Hematopoietic multipotent progenitor cell treated with erythropoietin and hydrocortisone succinate and interleukin-3 and kit ligand, for 6 days (in vitro differentiated cells): ENCODE measurements at places on chromosomes 16 and 17.

- DNase-seq: no peak
Measured at GRCh38 chr16:14955546-14956231, 18.4 kb downstream of the NPIPA1 start.

DNA sequence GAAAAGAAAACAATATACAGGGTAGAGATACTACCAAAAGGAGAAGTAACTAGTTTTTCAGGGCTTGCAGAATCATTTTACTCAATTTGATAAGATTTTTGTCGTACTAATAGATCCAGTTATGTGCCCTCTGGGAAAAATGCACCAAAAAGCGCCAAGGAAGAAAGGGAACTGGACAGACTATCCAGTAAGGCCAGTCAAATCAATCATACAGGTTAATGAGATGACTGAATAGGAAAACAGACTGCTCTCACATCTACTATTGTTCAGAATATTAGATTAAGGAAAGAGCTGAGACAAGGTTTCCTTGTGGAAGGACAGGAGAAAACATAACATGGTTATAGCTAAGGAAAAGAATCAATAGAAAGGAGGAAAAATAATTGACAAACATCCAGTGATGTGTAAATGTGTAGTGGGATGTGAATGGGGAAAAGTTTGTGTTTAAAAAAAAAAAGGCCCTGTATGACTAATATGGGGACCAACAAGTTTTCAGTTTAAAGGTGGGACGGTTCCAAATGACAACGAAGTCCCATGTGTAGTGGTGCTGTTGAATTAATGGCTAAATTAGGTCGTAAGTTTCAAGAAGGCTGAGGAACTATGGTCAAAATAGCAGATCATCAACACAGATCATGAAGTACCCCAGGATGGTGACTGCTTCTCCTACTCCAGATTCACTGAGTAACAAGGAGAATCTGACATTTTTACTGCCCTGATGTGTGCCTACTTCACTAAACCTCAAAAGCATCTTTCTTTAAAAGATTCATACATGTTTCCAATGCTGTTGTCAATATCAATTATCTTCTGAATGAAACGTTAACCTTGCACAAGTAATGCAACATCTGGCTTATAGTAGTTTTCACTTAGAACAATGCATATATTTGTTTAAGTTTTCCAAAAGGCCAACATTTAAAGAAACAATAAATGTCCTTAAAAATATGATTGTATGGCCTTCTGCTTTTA is 40.7 kb downstream of the BRIP1 start:
- DNase-seq: no peak

- no peak for DNase-seq
Measured at GRCh38 chr16:1044460-1045309, 27.9 kb upstream of the SSTR5 start.

DNA sequence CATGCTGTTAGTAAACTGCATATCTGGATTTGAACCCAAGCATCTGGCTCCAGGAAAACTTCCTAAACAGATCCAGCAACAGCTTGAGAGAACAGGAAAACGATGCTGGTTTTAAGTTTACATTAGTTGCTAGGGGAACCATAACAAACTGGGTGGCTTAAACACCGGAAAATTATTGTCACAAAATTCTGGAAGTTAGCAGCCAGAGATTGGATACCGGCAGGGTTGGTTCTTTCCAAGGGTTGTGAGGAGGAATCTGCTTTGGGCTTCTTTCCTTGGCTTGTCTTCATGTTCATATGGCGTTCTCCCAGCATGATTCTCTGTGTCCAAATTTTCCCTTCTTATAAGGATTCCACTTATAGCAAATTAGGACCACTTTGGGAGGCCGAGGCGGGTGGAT is 276.9 kb upstream of the TOM1L1 start:
- DNase-seq: no peak

DNA sequence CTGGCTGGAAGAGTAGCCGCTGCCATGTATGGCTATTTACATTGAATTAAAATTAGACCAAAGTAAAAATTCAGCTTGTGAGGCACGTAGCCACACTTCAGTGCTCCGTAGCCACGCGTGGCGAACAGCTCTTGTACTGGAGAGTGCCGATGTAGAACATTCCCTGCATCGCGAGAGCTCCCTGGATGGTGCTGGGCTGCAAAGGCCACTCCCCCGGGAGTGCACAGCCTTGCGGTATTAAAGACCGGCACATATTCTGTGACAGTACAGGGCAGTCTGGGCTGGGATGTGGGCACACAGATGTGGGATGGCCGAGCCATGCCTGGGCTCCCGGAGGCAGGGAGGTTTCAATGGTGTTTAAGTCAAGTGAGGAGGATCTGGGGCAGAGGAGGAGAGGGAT is 102.2 kb downstream of the CMIP start:
- DNase-seq: no peak

- DNase-seq: no peak
Measured at GRCh38 chr17:65604070-65604469, 42.6 kb upstream of the AXIN2 start.

- peak; percentile 87 for DNase-seq
Measured at GRCh38 chr17:50626037-50626574, 8.6 kb upstream of the ABCC3 start.

GRCh38 chr16:4544473-4544872 is 5.9 kb upstream of the CDIP1 start:
- no peak for DNase-seq

DNA sequence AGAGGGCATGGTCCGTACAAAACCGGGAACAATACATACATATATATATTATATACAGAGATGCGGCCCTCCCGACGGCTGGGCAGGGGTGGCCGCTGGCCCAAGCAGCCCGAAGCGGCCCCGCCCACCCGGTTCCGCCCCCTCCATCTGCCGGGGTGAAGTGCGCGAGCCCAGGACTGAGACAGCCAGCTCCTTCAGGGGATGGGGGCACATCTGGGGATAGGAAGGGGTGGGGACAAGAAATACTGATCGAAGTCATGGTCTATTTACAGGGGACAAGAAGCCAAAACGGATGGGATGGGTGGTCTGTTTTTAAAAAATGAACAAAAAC is 3.8 kb upstream of the SAMD14 start:
- DNase-seq: no peak

GRCh38 chr16:105521-105920 is 27.5 kb downstream of the MPG start:
- no peak for DNase-seq

DNA sequence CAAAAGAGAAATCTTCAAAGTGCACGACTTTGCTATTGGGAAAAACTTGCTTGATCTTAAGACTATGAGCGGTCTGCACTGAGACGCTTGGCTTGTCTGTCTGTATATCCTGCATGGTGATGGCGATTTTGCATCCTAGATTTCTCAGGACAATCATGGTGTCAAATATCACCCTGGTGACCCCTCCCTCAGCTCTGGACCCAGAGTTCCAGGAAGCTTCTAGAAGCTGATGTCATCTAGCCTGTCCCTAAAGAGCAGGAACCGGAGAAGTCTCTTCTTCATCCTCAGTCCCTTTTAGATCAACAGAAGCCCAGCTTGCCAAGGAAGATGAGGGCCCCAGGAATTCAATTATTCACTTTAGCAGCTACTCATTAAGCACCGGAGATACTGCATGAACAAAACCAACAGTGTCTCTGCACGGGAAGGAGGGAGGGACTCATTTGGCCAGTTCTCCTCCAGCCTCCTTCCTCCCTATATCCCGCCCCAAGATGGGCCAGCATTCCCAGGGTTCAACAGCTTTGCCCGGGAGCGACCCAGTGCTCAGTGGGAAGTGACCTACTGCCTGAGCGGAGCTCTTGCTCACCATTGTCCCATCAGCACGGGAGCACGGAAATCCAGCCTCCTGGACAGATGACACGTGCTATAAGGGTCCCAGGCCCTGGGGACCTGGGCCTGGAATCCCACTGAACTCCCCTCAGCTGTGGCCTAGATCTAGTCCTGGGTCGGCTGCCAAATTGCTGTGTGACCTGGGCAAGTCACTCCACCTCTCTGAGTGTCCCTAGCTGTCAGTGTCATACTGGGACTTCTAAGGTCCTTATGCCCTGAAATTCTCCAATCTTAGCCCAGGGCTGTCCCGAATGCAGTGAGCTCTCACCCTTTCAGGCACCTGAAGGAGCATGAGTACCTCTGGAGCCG is 3.8 kb downstream of the EMP2 start:
- no peak for DNase-seq

GRCh38 chr17:37110746-37111145 is 162.0 kb downstream of the AATF start:
- no peak for DNase-seq

DNA sequence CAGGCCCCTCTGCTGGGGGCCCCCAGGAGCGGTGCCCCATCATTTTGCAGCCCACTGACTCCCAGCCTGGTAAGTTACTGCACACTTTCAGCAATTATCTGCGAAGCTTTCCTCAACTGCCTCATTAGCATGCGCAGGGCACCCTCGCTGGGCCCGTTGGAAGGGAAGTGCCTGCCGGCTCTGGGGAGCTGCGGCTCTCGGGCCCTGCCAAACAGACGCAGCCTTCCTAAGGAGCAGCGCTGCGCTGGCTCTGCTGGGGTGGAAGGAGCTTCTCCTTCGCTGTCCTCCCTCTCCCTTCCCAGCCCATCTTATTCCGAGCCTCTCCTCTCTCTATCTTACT is 71.0 kb downstream of the RBBP6 start:
- DNase-seq: peak; percentile 3

GRCh38 chr17:66248285-66248684 is 19.1 kb upstream of the APOH start:
- DNase-seq: no peak

DNA sequence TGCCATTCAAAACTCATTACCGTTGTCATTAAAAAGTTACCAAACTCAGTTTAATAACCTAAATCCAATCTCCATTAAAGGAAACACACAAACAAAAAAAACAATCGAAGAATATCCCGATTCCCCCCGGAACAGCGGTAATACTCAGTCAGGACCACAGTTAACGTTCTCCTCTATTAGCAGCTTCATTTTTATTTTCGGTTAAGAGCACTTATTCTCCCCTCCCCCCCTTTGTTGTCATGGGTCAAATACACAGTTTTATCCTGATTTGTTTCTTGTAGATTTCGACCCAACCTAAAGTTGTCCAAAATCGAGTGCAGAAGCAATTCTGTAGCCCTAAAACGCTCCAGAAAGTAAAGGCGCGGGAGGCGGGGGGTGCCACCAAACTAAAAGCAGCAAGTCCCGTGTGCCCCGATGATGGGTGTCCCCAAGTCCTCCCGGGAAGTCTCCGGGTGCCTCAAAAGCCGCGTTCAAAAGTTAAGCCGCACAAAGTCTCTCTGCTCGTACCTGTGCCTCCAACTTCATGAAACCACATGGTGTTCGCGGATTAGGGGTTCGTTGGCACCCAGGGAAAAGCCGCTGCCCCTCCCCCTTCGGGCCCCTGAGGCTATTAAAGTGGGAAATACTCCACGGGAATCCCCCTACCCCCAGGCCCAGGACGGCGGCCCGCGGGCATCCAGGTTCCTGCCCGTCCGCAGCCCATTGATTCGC is 996 bp downstream of the SUMO2 start:
- peak; percentile 61 for DNase-seq

DNA sequence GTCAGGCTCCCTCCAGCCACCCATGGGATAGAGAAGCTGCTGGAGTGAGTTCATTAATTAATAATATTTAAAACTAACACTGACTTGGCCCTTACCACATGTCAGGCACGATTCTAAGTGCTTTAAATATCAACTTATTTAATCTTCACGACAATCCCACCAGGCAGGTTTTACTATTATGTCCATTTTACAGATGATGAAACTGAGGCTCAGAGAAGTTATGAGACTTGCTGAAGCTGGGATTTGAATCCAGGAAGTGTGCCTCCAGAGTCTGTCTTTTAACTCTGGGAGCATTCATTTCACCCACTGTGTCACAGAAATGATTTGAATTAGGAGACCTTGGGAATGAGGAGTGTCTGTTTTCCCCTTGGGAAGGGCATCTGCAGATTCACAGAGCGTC is 8.8 kb downstream of the SPNS3 start:
- DNase-seq: no peak

DNA sequence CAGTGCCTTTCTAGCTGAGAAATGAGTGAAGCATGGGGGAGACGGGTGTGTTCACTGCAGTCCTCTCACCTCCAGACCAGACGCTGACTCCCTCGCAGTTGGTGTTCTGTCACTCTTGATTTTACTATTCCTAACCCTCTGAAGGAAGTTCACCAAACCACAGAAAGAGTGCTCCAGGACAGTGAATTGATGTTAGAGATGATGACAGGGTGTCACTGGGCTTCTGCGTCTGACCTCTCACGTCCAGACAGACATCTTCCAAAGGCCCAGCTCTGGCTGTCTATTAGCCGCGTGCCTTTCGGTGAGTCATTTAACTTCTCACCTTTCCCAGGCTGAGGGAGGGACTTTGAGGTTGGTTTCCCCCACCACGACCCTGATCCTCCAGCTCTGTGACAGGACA is 8.2 kb downstream of the CRAMP1 start:
- no peak for DNase-seq

DNA sequence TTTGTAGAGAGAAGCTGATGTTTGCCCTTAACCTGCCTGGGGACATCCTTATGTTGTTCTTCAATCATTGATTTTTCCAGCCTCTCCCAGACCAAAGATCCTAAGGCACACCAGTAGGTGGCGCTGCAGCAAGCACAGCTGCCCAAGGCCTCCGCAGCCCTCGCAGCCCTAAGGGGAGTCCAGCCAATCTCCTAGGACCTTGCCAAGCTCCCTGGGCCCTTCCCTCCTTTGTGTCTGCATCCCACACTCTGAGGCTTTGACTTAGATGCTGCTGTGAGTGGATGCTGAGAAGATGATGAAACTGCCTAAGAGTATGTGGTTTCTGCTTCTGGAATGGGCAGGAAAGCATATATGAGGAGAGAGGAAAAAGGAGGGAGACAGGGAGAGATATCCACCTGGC is 47.1 kb downstream of the SPACA3 start:
- peak; percentile 61 for DNase-seq

DNA sequence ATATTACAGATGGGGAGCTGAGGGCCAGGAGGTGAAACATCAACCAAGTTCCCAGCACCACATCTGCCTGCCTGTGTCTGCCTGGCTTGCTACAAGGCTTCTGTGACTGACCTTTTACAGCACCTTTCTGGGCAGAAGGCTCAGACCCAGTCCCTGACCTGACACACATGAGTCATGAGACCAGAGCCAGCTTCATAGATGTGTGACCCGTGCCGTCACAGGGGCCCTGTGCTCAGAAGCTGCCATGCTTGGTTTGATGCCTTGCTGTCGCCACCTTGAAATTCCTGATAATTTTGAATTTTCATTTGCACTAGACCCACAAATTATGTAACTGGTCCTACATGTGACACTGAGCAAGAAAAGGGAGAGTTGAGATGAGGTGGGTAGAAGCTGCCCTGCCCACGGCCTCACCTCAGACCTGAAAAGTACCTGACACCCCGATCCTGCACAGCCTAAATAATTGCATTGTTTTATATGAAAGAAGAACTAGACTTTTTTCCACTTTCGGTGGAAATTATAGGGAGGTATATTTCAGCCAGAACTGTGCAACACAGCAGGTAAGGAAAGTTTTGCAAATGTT is 13.3 kb upstream of the PECAM1 start:
- DNase-seq: no peak

DNA sequence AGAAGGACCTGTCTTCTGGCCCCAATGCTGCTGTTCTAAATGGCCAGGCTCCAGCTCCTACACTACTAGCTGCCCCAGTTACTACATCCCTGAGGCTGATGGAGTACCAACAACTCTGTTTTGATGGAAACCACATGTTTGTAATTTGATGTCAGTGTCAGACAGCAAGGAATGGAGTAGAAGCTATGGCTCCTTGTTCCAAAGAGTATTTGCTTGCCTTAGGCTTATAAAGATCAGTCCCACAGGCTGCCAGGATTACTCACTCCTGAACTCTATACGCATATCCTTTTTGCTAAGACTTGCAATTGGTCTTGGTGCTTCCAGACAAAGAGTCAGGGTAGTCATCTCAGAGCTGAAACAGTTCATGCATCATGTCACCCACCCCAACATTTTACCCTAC is 139.6 kb downstream of the HS3ST3A1 start:
- DNase-seq: no peak

- DNase-seq: peak; percentile 61
Measured at GRCh38 chr17:41678411-41678906, 10.2 kb upstream of the EIF1 start.
